AG09319 (cell line): ENCODE measurements at places on chromosomes 3 and 15.

- no peak for DNase-seq
Measured at GRCh38 chr3:126310816-126311215, 46.4 kb downstream of the KLF15 start.

DNA sequence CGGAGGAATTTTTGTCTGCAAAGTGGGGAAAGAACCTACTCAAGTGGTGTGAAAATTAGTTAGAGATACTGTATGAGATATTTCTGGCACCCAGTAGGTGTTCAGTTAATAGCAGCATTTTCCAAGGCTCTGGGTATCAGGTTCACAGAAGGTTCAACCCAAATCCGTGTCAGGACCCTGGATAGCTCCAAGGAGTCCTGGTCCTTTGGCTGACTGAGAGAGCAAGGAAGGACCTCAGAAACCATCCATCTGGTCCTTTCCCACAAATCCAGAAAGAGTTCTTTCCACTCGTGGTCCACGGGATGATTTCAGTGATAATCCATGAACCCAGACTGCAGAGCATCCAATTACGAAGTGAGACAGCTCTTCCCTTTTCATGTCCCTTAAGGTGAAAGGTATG lies 51.4 kb downstream of the SLC6A11 start:
- DNase-seq = no peak

DNA sequence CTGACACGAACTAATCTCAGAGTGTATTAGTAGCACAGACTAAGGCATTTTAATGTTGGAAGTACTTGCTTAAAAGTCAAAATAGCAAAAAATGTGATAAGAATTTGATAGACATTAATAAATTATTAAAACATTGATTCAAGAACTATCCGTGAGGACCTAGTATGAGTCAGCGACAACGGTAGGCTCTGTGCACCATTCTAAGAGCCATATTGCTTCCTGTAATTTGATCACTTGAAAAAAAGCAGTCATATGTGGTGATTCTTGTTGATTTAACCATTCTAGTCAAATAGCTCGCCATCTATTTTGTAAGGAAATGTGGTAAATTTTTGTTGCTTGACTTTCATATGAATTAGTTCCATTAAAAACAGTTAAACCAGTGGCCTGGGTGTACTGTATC lies 534.9 kb upstream of the ARRDC4 start:
- no peak for DNase-seq

DNA sequence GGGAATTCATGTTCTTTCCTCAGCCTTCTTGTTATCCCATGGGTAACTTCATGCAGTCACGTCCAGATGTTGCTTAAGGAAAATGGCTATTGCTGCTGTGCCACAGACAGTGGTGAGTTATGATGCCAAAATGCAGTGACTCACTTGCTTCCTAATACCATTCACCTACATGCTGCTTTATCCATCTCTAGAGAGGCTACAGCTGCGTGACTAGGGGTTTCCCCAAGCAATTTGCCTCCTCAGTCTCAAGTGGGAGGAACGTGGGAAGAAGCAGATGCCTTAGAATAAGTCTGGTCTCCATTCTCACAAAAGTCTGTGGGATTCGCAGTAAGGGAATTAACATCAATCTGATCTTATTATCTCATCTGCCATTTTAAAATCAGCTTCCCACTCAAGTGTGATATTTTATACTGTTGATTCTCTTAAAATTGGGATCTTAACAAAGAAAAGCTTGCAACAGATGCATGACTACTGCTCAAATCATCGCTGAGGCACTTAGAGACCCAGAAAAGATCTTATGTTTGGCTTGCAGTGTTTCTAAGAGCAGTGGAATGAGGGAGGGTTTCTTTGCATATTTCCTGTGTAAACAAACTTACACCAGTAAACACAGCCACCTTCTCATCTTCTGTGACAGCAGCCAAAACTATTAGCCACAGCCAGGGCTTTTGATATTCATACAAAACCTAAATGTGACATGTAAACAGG lies 62.0 kb upstream of the ACP3 start:
- DNase-seq = peak; percentile 43

DNA sequence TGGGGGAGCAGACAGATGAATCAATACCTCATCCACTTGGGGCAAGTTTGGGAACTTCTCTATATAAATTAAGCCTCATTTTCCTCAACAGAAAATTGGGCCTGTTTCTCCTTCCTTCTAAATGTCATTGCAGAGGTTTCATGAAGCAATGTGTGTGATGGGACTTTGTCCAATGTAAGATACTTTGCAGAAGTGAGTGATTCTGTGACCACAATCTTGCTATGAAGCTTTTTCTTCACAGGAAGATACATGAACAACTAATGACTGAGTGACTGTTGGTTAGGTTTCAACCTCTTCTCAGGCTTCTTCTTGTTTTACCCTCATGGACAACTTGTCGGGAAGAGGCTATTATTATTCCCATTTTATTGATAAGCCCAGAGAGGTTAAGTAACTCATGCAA lies 11.0 kb downstream of the TMEM45A start:
- no peak for DNase-seq

DNA sequence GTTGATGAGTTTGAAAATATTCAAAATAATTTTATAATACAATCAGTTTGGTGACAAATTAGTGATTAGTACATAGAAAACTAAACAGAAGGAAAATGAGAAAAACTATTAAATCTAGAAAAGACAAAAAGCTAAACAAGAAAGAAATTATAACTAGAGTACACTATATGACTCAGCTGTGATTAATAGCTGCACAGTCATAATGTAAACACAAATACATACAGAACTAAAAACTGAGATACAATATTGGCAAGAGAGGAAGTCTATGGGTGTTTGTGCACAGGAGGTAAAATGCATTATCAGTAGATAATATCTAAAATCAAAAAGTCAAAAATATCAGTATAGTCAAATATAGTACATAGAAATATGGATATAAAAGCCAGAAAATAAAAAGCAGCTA lies 80.7 kb upstream of the PCSK6 start:
- DNase-seq = no peak

DNA sequence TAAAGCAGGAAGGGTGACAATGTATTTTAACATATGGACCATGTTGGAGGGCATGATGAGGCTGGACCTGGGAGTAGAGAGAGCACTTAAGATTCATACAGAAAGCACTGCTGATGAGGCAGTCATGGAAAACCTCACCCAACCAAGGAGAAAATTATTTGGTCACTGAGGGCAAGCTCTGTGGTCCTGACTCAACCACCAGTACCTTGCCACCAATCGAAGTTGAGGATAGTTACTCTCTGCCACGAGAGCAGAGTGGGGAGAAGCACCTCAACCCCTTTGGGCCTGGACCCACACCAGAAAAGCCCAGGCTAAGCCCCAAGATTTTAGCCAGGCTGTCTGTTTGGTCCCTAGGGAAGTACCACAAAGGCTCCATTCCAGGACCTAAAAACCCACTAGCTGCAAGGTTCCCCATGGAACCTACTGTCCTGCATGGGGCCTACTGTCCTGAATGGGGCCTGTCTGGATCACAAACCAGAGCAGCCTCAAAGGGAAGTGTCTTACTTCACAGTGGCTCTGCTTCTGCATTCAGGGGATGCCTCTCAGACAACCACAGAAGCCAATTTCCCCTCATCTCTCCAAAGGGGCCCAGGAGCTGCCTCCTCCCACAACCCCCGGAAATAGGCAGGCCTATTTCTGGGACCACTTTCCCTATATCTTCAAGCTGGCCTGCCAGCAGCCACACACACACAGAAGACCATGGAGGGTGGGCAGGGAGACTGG lies 4.2 kb downstream of the CCDC71 start:
- DNase-seq = no peak

DNA sequence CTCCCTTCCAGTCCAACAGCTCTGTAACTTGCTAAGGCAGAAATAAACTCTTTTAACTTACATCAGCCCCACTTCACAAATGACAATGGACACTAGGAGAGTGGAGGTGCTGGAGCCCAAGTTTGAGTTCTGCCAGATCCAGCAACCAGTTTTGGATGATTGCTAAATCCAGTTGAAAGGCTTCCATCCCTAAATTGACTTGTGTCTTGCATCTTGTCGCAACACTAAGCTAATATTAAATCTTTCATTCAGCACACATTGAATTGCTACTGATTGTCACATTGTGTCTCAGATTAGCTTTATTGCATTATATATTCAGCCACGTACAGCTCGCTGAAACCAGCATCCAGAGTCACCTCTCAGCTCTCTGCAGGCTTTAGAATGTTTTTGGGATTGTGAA lies 41.7 kb upstream of the LIPC start:
- no peak for DNase-seq

DNA sequence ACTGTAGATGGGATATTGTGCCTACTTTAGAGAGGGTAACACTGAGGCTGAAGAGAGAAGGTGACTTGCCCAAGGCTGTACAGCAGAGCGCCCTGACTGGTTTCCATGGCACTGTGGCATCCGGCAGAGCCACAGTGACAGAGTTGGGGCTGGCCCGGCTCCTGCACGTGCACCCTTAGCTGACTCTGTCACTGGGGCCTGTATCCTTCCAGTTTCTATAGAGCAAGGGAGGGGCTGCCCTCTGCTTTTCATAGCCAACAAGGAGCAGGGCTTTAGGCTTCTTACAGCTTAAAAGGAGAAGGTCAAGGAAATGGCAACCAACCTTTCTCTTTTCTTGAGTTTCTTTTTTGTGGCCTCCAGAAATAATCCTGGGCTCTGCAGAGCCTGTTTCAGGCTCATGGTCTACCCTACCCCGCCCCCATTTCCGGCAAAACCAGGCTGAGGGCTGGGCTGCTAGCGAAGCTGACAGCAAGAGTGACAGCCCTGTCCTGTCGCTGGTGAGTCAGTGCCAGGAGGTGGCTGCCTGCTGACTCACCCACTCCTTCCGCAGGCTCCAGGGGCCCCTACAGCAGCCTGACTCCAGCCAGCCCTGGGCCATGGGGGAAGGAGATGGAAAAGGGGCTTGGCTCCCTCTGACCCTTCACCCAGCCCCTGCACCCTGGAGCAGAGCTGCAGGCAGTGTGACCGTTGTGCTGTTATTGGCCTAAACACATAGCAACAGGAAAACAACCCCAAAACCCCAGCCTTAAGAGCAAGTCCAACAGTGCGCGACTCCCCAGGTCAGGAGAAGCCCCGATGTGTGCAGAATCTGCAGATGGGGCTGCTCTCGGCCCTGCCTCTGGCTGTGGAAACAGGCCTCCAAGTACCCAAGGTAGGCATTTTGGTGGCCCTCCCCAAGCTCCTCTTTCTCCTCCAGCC lies 29.8 kb downstream of the SLC6A6 start:
- DNase-seq = no peak

DNA sequence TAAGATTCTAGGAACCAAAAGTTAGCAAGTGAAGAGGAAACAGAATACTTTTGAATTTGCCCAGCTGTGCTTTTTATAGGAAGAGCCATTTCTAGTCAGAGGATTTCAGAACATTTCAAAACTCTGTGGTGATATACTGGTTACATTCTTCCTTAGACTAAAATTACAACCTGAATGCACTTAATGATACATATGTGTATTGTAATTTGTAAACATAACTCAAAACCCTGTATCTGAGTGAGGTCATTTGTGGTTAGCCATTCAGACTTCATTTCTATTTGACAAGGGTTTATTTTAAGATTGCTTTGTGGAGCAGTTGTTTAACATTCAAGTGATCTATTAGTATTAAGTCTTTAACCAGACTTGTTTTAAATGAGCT lies 59.4 kb upstream of the TRIM71 start:
- DNase-seq = no peak

DNA sequence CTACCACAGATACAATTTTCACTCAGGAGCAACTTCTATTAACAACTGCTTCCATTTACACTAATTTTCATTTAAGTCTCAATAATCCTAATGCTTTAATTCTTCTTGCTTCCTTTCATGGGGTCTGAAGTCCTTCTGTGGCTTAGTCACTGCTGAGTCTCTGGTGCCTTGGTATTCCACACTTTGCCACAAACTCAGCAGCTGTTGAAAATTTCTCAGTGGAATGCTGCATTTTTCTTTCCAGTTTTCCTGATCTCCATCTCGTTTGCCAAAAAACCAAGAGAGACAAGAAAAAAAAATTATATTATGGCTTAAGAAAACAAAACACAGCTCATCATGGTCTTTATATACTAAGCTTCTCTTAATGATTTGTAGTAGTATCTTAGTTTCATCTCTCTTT lies 269.2 kb upstream of the AZI2 start:
- no peak for DNase-seq

DNA sequence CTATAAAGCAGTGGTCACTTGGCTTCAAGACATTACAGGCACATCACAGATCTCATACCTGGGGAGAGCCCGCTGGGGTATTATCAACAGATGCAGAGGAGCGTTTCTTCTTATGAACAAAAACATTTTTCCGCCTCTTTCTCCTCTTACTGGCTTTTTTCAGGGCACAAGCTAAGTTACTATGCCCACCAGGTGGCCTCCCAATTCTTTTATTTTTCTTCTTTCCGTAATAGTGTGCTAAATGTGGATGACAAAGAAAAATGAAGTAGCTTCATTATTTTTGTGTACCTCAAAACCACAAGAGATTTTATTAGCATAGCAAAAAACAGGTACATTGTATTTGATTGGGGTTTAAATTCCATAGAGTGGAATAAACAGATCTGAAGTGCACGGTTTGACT lies 10.1 kb upstream of the STIMATE start:
- DNase-seq = no peak

DNA sequence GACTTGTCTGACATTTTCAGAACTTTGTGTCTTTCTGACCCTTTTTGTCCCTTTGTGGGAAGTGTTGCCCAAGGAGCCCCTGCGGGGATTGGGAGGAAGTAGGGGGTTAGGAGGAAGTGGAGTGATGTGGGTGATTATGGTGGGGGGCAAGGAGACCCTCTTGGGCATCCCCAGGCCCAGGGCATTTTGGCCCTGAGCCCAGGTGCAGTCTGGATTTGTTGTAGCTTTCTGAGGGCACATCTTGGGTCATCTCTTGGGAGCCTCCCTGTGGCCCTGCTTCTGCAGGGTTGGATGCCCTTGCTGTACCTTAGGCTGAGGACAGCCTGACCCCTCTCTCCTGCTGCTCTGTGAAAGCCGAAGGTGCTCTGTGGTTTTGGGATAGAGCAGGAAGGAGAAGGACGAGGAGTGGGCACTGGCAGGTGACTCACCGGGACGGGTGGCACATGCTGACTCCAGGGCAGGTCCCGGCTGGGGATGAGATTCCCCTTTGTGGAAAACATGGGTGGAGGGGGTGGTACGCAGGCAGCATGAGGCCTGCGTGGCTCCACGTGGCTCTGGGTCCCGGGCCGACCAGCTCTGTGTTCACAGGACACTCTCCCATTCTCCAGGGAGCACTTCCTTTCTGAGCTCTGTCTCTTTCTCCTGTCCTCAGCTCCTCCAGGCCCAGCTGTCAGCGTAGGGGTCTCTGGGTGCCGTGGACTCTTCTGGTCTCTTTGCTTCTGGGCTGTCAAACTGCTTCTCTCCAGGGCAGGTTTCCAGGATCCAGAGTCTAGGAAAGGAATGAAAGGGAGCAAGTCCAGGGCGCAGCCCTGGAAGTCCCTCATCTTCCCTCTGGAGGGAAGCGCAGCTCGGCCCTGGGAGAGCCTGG lies 11.8 kb downstream of the CD276 start:
- DNase-seq = no peak

DNA sequence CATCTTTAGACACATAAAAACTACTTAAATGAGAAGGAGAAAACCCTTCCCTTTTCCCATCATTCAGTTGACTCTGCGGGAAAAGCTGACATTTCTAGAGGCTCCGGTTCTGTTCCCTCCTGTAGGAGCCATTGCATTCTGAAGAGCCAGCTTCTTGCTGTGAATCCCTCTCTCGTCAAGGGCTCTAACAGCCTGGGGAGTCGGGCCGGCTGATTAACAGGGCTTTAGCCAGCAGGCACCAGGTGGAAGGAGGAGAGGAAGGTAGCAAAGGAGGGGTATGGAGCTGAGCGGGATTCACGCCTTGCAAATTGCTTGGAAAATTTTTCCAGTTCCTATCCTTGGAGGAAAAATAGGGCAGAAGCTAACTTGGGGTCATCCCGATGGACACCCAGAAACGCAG lies 108.3 kb upstream of the UBE2E1 start:
- DNase-seq = no peak

GRCh38 chr3:72892081-72892775 lies 4.4 kb downstream of the GXYLT2 start:
- peak; percentile 83 for DNase-seq
